AG04449 (cell line): ENCODE measurements at places on chromosomes 13 and 19.
A peak's percentile ranks its signal among the peaks of the same experiment; 100 is the strongest.

DNA sequence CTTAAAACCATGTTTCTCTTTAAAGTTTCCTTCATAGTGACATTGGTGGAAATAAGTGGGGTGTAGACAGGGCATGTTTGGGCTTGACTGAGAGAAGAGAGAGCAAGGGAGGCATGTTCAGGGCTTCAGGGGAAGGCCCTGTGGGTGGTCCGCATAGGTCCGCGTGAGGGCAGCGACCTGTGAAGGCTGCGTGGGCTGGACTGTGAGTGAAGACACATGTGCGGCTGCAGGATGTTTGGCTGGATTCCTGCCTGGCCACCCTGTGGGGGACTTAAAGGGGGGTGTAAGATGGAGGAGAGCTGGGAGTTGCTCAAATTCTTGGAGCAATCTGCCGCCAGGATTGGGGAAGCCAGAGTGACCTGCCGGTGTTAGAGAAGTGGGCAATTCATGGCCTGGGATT is 23.8 kb upstream of the KLF12 start:
- DNase-seq = no peak

DNA sequence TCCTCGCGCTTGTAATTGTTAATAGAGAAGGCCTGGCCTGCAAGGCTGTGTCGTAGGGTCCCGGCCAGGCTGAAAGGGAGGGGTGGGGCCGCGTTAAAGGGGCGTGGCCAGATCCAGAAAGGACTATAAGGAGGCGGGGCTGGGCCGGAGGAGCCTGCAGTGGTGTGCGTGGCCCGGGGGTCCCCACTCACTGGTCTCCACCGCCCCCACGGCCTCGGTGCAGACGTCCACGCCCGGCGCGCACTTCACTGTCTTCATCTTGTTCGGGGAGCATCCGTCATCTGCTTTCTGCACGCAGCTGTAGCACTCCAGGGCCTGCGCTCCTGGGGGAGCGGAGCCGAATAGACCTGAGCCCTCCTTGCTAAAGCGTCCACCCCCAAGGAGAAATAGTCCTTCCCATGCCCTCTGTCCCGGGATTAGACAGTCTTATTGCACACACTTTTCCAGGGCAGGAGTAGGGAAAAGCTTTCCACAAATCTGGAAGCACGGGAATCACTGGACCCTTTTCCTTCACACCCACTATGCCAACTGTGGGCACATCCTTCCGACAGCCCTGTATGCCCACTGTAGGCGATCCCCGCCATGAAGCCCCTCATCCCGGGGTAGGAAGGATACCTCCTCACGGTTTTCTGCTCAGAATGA is 1.2 kb downstream of the LYPD3 start:
- DNase-seq = no peak

GRCh38 chr13:75153386-75153785 is 328.6 kb downstream of the TBC1D4 start:
- DNase-seq = no peak

GRCh38 chr19:47111006-47111621 is 2.5 kb downstream of the ZC3H4 start:
- DNase-seq = no peak

DNA sequence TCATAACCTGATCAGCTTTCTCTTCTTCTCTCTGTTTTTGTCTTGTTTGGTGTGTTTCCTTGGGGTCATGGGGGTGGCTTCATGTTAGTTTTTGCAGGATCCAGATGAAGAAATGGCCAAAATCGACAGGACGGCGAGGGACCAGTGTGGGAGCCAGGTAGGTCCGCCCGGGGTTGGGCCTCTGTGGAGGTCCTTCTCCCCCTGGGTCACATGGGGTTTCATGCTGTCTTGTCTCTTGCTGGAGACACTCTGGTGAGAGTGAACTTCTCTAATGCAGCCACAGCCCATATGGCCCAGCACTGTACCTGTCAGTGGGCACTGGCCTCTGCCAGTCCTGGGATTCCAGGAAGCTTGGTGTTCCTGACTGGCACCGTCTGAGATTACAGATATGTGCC is 1.1 kb downstream of the CCNE1 start:
- DNase-seq = no peak

GRCh38 chr13:99307648-99308339 is 595 bp upstream of the GPR183 start:
- DNase-seq = peak; percentile 53

GRCh38 chr13:41034881-41035280 is 15.8 kb upstream of the ELF1 start:
- DNase-seq = no peak

GRCh38 chr19:2540646-2541454 is 64.9 kb downstream of the GADD45B start:
- peak; percentile 92 for DNase-seq

DNA sequence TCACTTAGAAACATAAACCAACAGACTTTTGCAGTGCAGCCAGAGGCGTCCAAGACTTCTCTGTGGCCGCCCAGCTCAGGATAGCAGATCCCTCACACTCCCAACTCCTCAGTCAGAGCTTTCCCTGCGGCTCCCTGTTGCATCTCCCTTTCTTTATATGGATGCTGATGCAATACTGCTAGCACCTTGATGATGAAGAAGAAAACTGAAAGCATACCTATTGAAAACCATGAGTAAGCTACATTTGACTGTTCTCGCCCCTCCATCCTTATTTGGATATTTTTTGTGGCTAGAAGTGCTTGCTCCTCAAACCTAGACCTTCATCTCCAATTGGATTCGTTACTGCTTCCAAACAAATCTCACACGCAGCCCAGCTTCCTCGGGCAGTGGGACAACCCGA is 57.3 kb upstream of the UBL3 start:
- DNase-seq = no peak

DNA sequence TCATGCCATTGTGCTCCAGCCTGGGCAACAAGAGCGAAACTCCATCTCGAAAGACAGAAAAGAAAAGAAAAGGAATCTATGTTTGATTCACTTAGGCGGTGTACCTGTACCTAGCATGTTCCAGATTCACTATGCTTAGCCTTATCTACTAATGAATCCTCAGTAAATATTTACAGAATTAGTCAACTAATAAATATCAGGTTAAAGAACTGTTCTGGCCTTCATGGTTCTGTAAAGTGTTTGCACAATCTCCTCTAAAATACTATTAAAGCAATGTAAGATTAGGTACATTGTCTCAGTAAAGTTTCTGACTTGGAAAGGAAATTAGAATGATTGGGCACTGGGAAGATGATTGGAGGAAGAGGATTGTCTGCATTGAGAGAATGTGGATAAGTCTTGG is 2770.4 kb downstream of the PCDH9 start:
- DNase-seq = no peak

GRCh38 chr19:660793-661426 is 2.1 kb downstream of the RNF126 start:
- DNase-seq = no peak

GRCh38 chr19:12956446-12957388 is at the start of gene GADD45GIP1:
Gene GADD45GIP1 (minus strand): TSS chr19:12957223. CDS start chr19:12957212, 11 bp downstream.
- DNase-seq = no peak

GRCh38 chr19:38425222-38425809 is 703 bp downstream of the RASGRP4 start:
- no peak for DNase-seq

DNA sequence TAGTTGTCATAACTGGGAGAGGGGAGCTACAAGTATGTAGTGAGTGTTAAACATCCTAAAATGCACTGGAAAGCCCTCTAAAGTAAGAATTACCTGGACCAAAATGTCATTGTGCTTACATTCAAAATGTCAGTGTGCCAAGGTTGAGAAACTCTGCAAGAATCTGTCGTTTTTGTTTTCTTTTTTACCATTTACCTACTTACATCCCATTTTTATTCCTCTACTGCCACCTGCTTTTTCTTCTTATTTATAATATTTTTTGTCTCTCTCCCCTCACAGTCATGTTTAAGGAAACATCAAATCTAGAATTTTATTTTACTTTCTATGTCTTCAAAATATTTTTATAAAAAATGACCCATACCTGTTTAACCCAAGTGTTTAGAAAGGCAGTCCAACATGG is 226.4 kb downstream of the PCDH17 start:
- DNase-seq = no peak

- no peak for DNase-seq
Measured at GRCh38 chr13:91725646-91726045, 327.2 kb downstream of the GPC5 start.

GRCh38 chr19:16676101-16676798 is 15.3 kb downstream of the TMEM38A start:
- no peak for DNase-seq

GRCh38 chr19:2469102-2469914 is 6.6 kb upstream of the GADD45B start:
- DNase-seq = no peak

GRCh38 chr19:31511098-31511497 is 161.9 kb upstream of the TSHZ3 start:
- no peak for DNase-seq

DNA sequence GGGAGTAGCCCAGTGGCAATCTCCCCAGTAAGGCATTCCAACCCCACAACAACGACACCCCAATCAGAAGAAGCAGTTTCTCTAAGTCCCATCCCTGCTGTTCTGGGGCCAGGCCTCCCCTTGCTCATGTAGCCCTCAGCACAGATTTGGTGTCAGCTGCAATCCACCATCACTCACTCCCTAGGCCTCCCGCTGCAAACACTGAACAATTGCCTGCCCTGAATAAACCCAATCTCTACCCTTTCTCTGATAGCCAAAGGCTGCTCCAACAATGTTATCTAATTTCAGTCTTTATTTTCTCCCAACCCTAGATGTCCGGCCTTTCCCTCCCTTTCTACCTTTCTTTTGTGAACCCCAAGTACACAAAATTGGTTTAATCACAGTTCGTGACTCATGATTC is 5.6 kb upstream of the SOX21 start:
- no peak for DNase-seq

DNA sequence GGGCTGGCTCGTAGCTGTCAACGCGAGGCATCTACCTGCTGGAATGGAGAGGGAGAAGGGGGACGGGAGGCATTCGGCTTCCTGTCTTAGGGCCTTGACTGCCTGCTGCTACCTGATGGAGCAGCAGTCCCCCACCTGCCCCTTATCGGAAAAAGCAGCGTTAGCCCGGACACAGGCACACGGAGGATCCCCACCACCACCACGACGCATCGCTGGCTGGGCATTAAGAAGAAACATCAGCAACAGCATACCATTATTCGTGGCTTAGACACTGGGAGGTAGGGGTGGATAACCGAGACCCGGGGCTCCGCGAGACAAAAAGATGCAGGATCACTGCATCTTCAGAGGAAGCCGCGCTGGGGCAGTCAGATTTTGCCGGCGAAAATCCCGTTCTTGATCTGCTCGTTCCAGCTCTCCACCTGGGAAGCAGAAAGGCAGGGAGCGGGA is 1.1 kb downstream of the COX6B2 start:
- DNase-seq = no peak

GRCh38 chr19:4754248-4754647 is 30.6 kb upstream of the DPP9 start:
- DNase-seq = no peak

GRCh38 chr13:50668691-50669271 is 174.7 kb downstream of the DLEU7 start:
- no peak for DNase-seq

DNA sequence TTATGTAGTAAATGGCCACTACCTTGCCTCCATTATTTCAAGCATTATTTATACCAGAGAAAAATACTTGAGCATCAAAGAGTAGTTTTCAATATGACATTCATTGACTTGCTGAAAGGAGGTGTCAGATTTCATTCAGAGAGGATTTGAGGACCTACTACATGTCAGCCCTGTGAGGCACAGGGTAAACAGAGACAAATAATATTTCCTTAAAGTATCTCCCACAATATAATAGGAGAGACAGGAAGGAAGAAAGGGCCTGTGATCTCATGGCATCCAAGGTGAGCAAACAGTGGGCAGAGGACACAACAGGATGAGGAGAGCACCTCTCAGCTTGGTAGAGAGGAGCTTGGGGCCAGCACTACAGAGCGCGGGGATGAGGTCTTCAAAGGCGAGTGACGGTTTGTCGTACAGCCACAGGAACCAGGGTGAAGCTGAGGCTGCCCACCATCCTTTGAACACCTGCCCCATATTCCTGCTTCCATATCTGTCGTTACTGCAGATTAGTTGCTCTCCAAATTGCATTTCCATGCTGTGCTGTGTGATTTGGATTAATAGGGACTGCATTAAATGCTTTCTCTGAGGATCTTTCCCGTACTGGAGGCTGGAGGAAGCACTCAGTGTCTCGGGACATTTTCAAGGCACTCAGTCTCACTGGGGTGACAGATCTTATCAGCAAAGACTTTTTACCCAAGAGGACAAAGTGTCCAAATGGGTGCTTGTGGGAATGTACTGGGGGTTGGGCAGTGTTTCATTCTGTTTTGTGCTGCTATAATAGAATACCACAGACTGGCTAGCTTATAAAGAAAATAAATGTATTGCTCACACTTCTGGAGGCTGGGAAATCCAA is 59.2 kb downstream of the GJA3 start:
- DNase-seq = no peak

GRCh38 chr19:5977222-5977784 is 637 bp downstream of the RANBP3 start:
- no peak for DNase-seq
